ENCODE measurements at places on chromosomes 11 and 22.

- DNase-seq, result no peak
Measured at GRCh38 chr11:61927501-61927900, 10.1 kb upstream of the RAB3IL1 start.

GRCh38 chr22:25069758-25070481 lies 117.4 kb downstream of the KIAA1671 start:
- no peak for DNase-seq

DNA sequence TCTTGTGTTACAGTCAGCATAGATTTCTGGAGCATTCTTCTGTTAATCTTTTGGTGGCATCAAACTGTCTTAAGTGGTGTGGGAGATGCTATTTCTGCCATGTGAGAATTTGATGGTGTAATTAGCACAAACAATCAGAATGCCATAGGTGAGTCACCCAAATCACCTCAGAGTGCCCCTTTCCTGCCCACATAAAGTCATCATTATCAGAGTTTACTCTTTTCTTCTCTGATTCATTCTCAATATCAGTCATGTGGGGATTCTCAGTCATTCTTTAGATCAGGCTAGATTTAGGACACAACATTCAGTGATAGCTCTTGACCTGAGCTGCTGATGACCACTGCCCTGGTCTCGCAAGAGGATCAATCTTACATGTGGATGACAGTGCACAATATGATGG lies 23.7 kb upstream of the MS4A6A start:
- no peak for DNase-seq

DNA sequence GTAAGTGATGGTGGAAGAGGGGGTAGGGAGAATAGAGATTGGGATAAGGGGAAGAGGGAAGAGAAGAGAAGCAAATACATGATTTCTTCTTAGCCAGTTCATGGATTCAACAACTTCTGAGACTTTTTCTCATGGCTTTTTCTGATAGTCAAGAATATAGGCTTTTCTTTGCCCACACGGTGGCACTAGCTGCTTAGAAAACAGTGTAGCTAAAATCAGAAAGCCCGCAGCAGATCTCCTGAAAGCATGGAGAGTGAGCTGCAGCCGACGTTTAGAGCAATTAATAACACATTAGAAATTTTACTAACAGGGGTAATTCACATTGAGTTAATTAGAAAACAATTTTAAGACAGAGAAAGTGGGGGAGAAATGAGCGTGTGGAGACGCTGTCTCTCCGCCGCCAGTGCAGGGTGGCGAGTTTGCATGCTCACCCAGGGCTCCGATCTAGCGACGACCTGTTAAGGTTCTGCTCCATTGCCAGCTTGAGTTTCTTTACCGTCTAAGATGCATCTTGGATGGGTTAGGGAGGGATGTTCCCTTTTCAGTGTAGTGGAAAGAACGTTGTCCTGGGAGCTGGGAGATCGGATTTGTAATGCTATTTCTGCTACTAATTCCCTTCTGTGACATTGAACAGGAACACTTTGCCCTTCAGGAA lies 3.3 kb upstream of the RAG1 start:
- DNase-seq, result peak; percentile 13

DNA sequence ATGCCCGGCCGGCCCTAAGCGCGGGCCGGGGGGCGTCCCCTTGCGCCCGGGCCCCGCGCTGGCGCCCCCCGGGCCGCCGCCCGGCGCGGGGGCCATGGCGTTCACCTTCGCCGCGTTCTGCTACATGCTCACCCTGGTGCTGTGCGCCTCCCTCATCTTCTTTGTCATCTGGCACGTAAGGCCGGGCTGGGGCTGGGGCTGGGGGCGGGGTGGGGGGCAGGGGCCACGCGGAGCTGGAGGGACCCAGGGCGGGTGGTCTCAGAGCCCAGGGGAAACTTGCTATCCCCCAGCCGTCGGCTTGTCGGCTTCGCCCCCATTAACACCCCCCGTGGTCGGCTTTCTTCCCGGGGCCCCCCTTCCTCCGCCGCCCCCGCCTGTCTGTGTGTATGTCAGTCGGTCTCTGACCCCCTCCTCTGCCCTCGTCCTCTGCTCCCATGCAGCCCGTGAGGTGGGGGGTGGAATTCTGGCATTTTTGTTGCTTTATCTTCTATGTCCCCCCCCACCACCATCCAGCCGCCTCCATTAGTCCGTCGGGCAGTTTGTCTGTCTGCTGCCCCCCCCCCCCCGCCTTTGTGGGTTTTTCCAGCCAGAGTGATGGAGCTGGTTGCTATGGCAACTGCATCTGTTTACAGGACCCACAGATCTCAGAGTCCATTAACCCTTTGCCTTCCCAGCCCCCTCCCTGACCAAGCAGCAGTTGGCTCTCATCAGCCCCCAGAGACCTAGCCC lies 552 bp downstream of the CNIH2 start:
- DNase-seq, result no peak

GRCh38 chr11:122803306-122803705 lies 35.0 kb upstream of the CRTAM start:
- peak; percentile 72 for DNase-seq

DNA sequence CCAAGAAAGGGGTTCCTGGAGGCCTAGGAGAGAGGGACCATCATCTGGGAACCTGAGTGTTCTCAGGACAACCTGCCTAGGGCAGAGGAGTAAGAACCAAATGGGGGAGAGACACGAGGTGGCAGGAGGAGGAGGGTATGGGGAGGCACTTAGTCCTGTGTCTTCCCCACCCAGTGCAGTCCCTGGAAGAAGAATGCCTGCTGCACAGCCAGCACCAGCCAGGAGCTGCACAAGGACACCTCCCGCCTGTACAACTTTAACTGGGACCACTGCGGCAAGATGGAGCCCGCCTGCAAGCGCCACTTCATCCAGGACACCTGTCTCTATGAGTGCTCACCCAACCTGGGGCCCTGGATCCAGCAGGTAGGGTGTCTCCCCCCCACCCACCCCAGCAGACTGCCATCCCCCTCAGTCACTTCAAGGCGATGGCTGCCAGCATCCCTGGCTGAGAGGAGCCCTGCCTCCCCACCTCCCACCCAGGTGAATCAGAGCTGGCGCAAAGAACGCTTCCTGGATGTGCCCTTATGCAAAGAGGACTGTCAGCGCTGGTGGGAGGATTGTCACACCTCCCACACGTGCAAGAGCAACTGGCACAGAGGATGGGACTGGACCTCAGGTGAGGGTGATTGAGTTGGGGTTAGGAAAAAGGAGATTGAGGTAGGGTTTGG lies 3.7 kb upstream of the INPPL1 start:
- DNase-seq, result no peak

GRCh38 chr11:2527621-2528291 lies 82.9 kb downstream of the KCNQ1 start:
- DNase-seq, result no peak

DNA sequence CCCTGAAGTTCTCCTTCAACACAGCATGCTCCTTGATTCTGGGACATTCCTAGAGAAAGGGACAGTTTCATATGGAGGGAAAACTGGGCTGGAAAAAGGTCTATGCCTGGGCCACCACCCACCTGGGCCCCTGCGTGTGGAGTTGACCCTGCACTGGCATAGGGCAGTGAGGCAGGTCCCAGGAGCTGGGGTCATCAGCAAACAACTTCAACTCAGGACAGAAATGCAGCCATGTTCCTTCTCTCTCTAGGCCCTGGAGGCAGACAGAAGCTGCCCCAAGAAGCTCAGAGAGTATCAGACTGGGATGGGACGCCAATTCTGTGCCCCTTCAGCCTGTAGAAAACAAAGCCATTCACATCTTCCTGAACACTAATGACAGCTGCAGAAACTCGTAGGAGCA lies 34.9 kb downstream of the RTL6 start:
- DNase-seq, result no peak

DNA sequence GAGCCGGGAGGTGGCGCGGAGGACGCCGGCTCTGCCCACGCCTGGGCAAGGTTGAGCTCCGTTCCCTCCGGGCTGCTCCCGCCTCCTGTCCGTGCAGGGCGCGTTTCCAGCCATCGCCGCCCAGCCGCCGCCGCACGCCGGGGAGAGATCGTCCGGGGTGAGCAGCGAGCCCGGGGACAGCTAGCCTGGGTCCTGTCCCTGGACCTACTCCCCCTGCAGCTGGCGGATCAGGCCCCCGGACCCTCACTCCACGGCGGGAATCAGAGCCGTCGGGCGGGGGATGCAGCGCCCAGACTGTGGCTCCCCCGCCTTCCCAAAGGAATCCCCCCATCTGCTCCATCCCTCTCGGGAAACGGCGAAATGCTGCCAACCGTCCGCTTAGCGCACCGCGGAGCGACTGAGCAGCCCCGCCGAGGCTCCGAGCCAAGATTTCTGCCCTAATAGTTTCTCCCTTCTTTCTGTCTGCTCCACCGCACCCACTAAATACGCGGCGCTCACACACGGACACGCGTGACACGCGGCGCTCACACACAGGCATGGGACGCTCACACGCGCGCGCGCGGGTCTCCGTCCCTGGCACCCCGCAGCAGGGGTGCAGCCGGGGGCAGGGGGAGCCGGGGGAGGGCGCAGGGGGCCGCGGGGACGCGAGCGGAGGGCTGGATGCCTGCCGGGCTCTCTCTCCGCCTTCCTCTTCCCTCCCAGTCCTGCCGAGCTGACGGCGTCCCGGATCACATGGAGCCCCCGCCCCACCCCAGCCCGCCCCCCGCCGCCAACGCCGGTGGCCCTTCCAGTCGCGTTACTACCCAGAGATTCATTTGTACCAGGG lies at the start of gene KCNJ5:
Gene KCNJ5 (plus strand): TSS at position 814 of the 826 bp plus-strand sequence. CDS start 19,918 bp downstream, outside the sequence.
- no peak for DNase-seq

Measured in skeletal muscle cell (primary cell).